AG10803 (cell line): ENCODE measurements at places on chromosomes 4 and X.

DNA sequence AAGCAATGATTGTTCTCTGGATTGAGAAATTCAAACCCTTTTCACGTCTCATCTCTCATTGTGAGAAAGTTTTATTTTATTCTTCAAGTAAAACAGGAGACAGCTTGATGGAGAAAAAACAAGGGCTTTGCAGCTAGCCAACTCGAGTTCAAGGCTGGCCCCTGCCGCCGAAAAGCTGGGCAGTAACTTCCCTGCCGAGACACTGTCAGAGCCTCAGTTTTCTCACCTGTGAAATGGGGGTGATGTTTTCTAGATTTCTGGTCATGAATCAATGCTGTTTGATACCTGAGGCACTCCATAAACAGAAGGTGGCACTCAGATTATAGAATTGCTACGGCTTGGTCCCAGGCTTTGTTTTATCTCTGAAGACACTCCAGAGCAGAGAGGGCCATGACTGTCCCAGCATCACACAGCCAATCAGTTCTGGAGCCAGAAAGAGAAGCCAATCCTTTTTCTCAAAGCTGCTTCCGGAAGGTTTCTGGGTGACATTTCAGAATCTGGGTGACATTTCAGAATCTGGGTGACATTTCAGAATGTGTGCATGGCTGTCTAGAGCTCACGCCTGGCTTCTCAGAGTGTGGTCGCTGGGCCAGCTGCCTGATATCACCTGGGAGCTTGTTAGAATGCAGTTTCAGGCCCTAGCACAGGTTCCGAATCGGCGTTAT is 33.2 kb downstream of the HMX1 start:
- DNase-seq = no peak

GRCh38 chr4:114582621-114583020 is 16.0 kb upstream of the UGT8 start:
- no peak for DNase-seq

DNA sequence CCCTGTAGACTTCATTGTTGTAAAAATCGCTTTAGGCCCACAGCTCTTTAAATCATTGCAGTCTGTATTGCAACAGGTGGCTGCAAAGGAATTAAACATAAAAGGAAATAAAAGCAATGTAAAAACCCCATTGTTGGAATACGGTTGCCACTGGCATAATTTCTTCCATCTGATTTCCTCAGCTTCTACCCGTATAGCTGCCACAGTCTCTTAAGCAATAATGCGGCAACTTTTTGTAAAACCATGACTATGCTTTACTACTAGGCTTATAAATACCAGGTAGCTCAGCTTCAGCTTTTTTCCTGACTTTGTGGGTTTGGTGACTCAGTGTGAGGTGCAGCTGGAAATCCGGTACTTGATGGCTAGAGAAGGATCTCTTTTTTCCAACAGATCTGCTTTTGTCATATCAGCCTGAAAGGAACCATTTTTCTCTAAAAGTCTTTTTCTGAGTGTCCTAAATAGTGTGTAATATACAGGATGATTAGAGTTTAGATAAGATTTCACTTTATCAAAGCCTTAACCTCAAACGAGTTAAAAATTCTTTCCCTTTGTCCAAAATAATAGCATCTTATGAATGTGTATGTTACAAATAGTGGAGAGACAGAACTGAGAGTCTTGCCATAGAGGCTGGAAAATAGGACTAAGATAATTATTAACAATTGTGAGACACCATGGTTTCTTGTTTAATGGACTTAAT is 268.0 kb downstream of the ADGRL3 start:
- DNase-seq = no peak

GRCh38 chr4:37690976-37691375 is 4.8 kb upstream of the RELL1 start:
- no peak for DNase-seq
